ENCODE measurements at places on chromosomes 11 and 22. TPM values are rescaled to one million over a fixed set of nuclear protein-coding genes. Genes with fewer than 3 reads are reported as not detected.

- H3K27me3 ChIP-seq = peaks cover 16% of the 10 kb centered on the region
Measured at GRCh38 chr11:123800036-123800435, 6.1 kb downstream of the OR6M1 start.

FOLR3 gene
- total RNA-seq = not detected

GRCh38 chr11:28697920-28698827 lies 590.0 kb downstream of the METTL15 start:
- H3K27me3 ChIP-seq = no peaks in the 10 kb centered on the region
- no peak overlapping the region for H3K27ac ChIP-seq
- no peaks in the 10 kb centered on the region for H3K36me3 ChIP-seq

GRCh38 chr11:87181143-87181542 lies 143.4 kb downstream of the TMEM135 start:
- H3K27ac ChIP-seq = no peak overlapping the region
- no peaks in the 10 kb centered on the region for H3K4me1 ChIP-seq
- no peaks in the 10 kb centered on the region for H3K27me3 ChIP-seq
- H3K4me3 ChIP-seq = no peak overlapping the region
- peaks cover 35% of the 10 kb centered on the region for H3K36me3 ChIP-seq
- DNase-seq = no peak

CHRM4 gene
- total RNA-seq = 0.40 TPM

GRCh38 chr22:44037519-44038375 lies 13.6 kb downstream of the PARVB start:
- DNase-seq = no peak
- no peak overlapping the region for H3K4me3 ChIP-seq
- H3K27me3 ChIP-seq = no peaks in the 10 kb centered on the region
- peaks cover 2% of the 10 kb centered on the region for H3K36me3 ChIP-seq

- H3K27ac ChIP-seq = no peak overlapping the region
- peak; percentile 80 for DNase-seq
- peaks cover 14% of the 10 kb centered on the region for H3K27me3 ChIP-seq
- peaks cover 7% of the 10 kb centered on the region for H3K4me1 ChIP-seq
Measured at GRCh38 chr11:77127235-77127911, 673 bp upstream of the MYO7A start.
